ENCODE measurements at places on chromosomes 5 and 9. TPM values are rescaled to one million over a fixed set of nuclear protein-coding genes. Genes with fewer than 3 reads are reported as not detected.

EQTN gene
- 0.46 TPM for polyA plus RNA-seq

SLC6A3 gene
- 3.9 TPM for polyA plus RNA-seq

RUFY1 gene
- polyA plus RNA-seq = 77.2 TPM

TAF11L5 gene
- polyA plus RNA-seq = not detected

GRCh38 chr5:7762267-7762666 lies 88.7 kb downstream of the CFAP90 start:
- no peak for DNase-seq

DNA sequence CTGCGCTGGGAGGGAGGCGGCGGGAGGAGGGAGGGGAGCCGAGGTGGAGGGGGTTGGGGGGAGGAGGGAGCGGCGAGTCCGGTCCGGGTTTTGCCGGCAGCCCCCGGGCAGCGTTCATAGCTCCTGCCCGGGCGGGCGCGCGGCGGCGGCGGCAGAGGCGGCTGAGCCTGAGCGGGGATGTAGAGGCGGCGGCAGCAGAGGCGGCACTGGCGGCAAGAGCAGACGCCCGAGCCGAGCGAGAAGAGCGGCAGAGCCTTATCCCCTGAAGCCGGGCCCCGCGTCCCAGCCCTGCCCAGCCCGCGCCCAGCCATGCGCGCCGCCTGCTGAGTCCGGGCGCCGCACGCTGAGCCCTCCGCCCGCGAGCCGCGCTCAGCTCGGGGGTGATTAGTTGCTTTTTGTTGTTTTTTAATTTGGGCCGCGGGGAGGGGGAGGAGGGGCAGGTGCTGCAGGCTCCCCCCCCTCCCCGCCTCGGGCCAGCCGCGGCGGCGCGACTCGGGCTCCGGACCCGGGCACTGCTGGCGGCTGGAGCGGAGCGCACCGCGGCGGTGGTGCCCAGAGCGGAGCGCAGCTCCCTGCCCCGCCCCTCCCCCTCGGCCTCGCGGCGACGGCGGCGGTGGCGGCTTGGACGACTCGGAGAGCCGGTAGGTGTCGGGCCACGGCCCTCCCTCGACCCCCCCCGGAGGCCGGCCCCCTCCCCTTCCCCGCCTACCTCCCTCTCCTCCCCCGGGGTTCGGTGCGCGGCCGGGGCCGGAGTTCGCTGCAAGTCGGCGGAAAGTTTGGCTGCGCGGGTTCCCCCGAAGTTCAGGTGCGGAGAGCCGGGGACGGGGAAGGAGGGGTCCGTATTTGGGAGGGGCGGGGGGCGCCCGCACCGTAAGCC lies at the start of gene CXXC5:
TSS of gene CXXC5 (plus strand) at position 145 of the 877 bp plus-strand sequence. CDS start 32,175 bp downstream, outside the sequence.
- no peak for DNase-seq

- no peak for DNase-seq
These were observed 23.5 kb downstream of the KLF9 start for GRCh38 chr9:70390933-70391341.

- DNase-seq = no peak
These were observed 397.2 kb upstream of the CLINT1 start for GRCh38 chr5:158256096-158256495.

DNA sequence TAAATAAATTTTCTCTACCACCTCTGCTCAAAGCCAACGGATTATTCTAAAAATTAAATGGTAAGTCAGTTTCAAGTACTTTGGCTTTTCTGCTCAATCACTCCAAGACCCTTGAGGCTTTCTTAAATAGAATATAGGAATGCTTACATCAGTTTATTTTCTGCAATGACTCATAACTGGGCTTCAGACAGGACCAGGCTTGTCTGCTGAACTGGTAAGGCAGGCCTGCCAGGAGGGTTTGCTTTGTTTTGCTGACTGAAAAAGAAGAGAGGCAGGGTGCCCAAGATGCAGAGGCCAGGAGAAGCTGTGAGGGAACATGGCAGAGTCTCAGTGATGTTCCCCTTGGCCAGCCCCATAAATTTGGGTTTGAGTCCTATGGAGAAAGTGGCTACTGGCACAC lies 60.3 kb upstream of the EPB41L4A start:
- no peak for DNase-seq

Data from right lung (tissue), 10 donors.